ENCODE measurements at places on chromosomes 16 and 17. TPM values are rescaled to one million over a fixed set of nuclear protein-coding genes. Genes with fewer than 3 reads are reported as not detected.

DNA sequence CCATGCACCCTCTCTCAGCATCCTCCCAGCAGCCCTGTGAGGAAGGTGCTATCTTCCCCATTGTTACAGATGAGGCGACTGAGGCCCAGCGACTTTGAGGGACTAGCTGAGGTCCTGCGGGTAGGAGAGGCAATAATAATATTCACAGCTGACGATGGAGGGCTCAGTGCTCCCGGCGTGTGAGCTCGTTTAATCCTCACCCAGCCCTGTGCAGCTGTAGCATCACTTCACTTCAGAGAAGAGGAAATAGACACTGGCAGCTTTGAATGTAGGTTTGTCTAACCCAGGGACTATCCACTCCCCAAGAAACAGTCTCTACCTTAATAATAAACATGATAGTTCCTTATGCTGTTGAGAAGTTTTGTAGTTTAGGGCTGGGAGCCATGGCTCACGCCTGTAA is 21.6 kb downstream of the LASP1 start:
- H3K27ac ChIP-seq: no peak overlapping the region
- H3K4me1 ChIP-seq: peaks cover 26% of the 10 kb centered on the region
- H3K27me3 ChIP-seq: no peaks in the 10 kb centered on the region
- DNase-seq: no peak
- H3K36me3 ChIP-seq: peaks cover 92% of the 10 kb centered on the region
- no peak overlapping the region for H3K4me3 ChIP-seq

GRCh38 chr16:77805398-77805797 is 17.0 kb downstream of the VAT1L start:
- no peak overlapping the region for H3K27ac ChIP-seq
- H3K36me3 ChIP-seq: no peaks in the 10 kb centered on the region
- no peak overlapping the region for H3K4me3 ChIP-seq
- no peak for DNase-seq
- H3K27me3 ChIP-seq: no peaks in the 10 kb centered on the region

DNA sequence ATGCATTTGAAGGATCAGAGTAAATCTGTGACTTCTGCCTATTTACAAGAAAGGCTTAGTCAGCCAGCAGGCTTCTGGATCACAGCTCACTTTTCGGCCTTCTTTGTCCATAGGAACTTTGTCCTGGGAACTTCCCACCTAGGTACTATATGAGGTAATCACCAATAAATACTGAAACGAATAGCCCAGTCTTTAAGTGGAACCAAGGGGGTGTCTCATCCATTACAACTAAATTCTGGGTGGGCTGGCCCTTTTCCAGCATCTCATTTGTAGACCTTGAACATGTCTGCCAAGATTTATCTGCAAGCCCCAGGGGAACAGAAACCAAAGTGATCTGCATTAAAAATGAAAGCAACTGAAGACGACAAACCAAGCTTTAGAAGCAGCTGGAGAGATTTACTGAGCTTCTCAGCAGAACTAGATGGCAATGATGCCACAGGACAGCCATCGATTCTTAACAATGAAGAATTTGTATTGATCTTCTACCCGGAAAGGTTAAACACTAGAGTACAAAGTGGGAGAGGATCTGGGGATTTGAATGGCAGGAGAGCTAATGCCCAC is 55.5 kb downstream of the SNX11 start:
- H3K4me1 ChIP-seq: peaks cover 44% of the 10 kb centered on the region
- H3K27ac ChIP-seq: peak overlapping the region; percentile 81
- H3K36me3 ChIP-seq: no peaks in the 10 kb centered on the region
- DNase-seq: peak; percentile 88
- H3K4me3 ChIP-seq: no peak overlapping the region
- H3K27me3 ChIP-seq: no peaks in the 10 kb centered on the region

DNA sequence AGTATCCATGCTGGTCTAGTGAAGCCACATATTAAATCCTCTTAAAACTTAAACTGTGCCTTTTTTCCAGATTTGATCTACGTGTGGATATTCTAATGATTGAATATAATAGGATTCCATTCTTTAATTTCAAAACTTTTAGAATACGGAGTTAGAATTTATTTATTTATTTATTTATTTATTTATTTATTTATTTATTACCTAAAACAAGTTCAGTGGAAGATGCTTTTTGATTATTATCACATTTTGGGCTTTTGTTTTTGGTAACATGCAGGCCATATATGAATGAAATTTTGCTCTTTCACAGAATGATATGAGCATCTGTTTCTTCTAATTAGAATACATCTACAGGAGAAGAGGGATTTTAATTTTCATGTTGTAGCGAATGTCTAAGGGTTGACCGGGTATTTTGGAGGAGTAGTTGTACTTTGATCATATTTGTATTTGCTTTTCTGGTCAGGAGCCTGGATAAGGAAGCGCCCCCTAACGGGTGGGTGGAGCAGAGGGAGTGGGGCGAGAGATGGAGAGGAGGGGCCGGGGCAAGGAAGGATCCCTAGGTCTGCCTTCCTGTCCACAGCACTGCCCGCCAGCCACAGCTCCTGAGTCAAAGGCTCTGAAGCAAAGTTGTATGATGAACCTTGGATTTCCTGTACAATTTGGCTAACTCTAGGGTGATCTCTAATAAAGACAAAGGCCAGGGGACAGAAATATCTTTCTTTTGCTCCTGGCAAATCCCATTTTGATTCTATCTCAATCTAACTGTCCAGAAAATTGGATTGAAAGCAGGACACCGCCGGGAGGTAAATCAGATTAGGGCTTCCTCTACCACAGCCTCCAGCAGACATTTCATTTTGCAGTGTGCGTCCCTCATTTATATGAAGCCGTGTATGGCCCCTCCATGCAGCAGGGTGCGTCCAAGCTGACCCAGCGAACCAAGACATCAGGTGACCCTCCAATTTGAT is 149.1 kb downstream of the PRKCA start:
- H3K4me1 ChIP-seq: no peaks in the 10 kb centered on the region
- H3K27me3 ChIP-seq: no peaks in the 10 kb centered on the region
- H3K4me3 ChIP-seq: no peak overlapping the region

DNA sequence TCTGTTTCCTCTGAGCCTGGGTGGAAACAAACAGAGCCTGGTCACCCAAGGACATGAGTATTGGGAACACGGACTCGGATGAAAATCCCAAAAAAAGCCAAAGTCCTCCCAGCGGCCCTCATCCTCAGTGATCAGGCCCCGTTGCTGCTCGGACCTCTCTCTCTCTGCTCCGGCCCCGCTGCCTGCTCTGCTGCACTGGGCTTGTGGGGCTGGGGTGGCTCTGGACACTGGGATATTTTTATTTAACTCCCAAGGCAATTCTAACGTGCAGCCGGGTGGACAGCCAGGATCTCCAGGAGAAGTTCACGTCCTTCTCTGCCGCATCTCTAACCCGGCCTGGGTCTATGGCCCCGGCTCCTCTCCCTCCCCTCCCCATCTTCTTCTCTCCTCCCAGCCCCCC is 280.9 kb upstream of the TNRC6C start:
- H3K27ac ChIP-seq: no peak overlapping the region
- H3K4me1 ChIP-seq: peaks cover 3% of the 10 kb centered on the region
- H3K27me3 ChIP-seq: peaks cover 15% of the 10 kb centered on the region

DNA sequence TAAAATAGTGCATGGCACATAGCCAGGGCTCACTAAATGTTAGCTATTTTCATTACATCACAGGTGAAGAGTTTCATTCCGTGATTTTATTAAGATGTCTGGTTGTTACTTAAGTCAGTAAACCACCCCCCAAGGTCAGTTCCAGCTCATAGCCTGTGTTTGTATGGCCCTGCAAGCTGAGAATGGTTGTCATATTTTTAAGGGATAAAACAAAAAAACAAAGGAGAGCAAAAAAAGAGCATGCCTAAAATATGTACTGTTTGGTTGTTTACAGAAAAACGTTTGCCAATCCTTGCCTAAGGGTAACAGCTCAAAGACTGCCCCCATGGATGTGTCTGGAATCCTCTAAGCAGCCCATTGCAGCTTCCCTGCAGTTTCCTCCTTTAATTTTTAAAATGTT is 329.6 kb downstream of the CA10 start:
- no peaks in the 10 kb centered on the region for H3K4me1 ChIP-seq
- H3K36me3 ChIP-seq: no peaks in the 10 kb centered on the region
- H3K4me3 ChIP-seq: no peak overlapping the region
- H3K27ac ChIP-seq: no peak overlapping the region
- DNase-seq: no peak
- no peaks in the 10 kb centered on the region for H3K27me3 ChIP-seq

DNA sequence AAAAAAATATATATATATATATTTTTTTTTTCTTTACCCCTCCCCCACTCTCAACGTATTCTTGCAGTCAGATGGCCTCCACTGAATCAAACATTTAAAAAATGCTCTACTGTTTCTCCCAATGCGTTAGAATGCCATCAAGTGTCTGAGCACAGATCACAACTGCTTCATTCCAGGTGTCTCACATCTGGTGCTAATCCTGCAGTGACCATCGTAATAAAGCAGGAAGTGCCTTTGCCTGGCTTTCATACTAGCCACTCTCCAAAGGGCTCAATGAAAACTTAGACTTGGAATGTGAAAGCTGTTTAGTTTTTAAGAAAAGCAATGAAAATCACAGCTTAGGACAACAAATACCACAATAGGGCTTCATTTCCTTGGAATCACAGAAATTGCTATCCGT is 37.2 kb downstream of the SKAP1 start:
- no peaks in the 10 kb centered on the region for H3K4me1 ChIP-seq
- H3K36me3 ChIP-seq: no peaks in the 10 kb centered on the region
- peaks cover 2% of the 10 kb centered on the region for H3K27me3 ChIP-seq
- no peak overlapping the region for H3K4me3 ChIP-seq

DNA sequence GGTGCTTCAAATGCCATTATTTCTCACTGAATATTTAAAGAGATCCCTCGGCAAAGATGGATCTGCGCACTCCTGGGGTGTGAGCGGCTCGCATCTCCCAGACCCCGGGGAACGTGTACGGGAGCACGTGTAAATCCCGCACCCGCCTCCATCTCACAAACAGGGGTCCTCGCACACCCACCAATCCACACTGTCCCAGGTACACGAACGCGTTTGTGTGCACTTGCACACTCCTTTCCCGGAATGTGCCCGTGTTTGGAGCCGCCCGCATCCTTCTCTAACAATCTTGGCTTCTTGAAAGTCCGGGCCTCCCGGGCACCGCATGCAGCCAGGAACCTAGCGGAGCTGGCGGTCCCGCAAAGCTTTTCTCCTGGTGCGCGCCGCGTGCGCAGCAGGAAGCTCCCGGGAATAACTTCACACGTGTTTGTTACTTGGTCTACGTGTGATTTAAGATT is 2.5 kb upstream of the SALL1 start:
- peak overlapping the region; percentile 45 for H3K27ac ChIP-seq
- no peaks in the 10 kb centered on the region for H3K36me3 ChIP-seq
- peak overlapping the region; percentile 28 for H3K4me3 ChIP-seq
- H3K27me3 ChIP-seq: peaks cover 93% of the 10 kb centered on the region
- H3K4me1 ChIP-seq: peaks cover 10% of the 10 kb centered on the region

Gene WNT3
- polyA plus RNA-seq: 9.3 TPM

Gene KRTAP2-4
- polyA plus RNA-seq: not detected

Gene POLDIP2
- 68.2 TPM for polyA plus RNA-seq

Gene RAMP2
- polyA plus RNA-seq: 45.9 TPM

Gene ABCA6
- 1.6 TPM for polyA plus RNA-seq

Gene CCL1
- not detected for polyA plus RNA-seq

Gene HOXB8
- polyA plus RNA-seq: 1.8 TPM
